ENCODE measurements at places on chromosomes 12 and 14.

DNA sequence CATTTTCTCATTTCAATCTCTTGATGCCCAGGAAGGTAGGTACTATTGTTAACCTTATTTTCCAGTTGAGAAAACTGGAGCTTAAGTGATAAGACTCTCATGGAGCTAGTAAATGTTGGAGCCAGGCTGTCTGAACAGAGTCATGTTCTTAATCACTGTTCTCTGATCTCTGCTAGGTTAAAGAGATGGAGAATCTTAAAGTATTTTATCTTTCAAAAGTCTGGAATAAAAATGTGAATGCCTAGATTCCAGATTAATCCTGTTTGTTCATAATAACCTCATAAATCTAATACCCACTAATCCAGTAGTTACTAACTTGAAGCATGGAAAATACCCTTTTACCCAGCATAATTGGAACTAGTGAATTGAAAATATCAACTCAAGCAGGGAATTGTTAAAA lies 341.0 kb upstream of the RGS6 start:
- no peak for DNase-seq

- DNase-seq: no peak
Observed at GRCh38 chr14:94805680-94806288, 35.9 kb upstream of the GSC start.

DNA sequence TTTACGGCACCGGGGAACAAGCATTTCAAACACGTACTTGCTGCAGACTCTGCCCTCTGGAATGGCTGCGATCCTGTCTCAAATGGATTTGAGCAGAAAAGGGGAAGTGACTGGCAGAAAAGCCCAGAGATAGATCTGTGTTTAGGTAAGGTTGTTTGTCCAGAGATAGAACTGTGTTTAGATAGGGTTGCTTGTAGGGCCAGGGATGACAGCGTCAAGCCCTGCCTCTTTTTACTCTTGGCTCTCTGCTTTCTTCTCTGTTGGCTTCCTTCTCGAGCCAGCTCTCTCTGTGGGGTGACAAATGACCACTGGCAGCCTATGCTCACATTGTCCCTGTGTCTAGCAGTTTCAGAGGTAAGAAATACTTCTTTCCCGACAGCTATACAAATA lies 11.4 kb downstream of the DGLUCY start:
- DNase-seq: no peak

DNA sequence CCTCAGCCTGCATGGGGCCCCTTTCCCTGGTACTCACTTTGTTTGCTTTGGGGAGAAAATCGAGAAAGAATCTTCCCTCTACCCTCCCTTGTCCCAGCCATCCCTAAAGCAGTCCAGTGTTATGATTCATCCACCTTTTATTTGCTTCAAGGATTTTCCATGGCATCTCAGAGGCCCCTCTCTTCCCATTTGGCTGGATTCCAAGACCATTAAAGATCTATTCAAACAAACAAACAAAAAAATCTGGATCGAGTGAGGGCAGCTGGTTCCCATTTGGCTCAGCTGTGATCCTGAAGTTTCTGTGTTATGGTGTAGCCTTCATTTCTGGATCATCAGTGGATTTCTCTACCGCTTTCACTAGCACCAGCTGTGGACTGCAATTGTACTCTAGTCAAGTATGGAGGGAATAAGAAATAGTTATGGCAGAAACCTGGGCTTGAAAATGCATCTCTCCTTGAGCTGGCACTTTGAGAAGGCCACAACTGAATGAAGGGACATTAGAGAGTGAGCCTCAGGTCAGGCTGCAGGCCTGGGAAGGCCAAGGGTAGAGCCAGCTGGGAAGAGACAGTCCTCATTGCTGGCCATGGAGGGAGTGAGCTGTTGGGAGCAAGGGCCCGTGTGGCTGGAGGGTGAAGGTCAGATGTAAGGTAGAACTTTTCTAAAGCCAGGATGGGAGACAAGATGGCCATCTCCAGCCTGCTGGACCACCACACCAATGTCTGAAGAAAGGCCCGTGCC lies 13.7 kb downstream of the KRT71 start:
- DNase-seq: no peak

DNA sequence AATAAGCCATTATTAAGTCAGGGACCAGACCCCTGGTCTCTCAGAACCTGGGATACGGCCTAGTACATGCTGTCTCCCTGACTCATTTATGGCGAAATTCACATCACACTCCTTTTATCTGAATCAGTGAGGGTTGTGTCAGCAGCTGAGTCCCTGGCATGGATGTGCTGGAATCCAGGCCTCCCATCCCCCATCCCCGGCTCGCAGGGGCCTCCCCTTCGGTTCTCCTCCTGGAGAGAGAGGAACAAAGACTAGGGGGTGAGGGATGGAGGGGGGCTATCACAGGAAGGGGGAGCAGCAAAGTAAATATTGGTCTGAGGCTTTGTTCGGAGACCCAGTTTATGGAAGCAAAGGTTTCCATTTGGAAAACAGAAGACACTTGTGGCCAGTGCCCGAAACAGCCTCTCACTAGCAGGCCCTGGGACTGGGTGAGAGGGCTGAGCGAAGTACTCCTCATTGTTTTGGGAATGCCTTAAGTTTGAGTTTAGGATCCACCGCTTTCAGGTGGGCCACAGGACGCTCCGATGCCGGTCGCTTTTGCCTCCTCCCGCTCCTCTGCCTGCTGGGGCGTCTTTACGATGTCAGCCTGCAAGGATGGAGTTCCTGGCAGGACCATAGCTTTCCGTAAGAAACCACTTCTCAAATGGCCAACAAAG lies 145.0 kb downstream of the PRKCH start:
- no peak for DNase-seq

DNA sequence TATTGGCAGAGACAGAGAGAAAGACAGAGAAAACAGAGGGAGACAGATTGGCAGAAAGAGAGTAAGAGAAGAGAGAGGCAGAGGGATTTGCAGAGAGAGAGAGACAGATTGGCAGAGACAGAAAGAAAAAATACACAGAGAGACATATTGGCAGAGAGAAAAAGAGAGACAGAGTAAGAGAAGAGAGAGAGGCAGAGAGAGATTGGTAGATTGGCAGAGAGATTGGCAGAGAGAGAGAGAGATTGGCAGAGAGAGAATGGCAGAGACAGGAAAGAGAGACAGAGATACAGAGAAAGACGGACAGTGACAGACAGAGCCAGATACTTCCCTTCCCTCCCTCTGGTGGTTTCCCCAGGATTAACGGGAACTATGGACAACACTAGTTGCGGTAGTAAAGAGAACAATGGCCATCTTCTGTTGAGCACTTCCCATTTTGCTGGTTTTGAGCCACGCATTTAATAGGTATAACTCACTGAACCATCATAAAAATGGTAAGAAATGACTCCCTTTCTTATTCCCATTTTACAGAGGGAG lies 2.6 kb upstream of the NOS1 start:
- DNase-seq: no peak

GRCh38 chr14:104882991-104883660 lies 18.1 kb downstream of the CEP170B start:
- DNase-seq: no peak

DNA sequence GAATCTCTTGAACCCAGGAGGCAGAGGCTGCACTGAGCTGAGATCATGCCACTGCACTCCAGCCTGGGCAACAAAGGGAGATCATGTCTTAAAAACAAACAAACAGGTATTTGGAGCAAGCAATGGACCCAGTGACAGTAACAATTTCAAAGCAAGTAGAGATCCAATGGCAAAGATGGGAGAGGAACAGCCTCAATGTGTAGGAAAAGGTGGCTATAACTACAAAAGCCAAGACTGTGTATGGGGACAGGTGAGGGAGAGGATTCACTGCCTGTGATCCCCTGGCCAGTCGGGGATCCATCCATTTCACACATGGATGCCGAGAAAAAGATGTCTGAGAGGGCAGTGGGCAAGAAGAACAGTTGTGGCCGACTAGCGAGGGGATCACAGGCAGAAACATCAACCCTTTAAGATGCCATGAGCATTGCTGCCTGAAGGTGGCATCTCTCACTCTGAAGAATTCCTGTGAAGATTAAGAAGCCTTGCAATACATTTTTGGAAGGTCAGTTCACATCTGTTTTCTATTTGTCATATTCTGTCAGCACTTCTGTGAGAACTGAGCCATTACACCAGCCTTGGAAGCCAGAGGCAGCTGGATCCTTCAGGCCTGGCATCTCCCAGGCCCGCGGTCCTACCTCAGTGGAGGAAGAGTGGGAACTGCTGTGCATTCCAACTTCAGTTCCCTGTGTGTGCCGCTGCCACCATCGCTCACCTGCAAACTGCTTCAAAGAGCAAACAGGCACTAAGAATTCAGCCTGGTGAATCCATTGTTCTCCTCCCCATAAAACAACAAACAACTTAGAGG lies 54.5 kb upstream of the FRS2 start:
- DNase-seq: peak; percentile 5

DNA sequence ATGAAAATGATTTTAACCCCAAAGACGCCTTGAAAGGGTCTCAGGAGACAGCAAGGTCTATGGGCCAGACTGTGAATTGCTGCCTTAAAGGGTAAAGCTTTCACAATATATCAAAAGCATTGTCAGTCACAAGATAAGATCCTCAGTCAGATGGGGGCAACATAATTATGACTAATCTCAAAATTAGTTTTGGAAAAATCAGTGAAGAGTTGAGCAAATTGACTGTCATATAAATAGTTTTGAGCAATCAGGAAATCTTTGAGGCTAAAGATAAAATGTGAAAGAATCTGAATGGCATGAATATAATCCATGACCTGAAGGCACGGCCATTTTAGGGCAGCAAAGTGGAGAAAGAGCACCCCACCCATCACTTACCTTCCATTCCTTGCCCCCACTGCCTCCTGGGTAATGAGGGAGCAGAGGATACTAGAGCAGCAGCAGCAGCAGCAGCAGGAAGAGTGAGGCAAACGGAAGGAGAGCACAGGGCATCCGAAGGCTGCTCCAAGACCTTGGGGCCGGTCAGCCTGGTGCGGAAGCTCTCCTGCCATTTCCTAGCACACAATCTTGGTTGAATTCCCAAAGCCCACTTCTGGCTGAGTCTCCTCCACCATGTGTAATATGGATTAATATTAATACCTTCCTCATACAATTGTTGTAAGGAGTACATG lies 7.0 kb downstream of the STON2 start:
- DNase-seq: no peak

GRCh38 chr12:53765891-53766290 lies 14.1 kb upstream of the CISTR start:
- DNase-seq: no peak

- DNase-seq: peak; percentile 43
Observed at GRCh38 chr12:103799857-103800771, 40.9 kb downstream of the NT5DC3 start.

DNA sequence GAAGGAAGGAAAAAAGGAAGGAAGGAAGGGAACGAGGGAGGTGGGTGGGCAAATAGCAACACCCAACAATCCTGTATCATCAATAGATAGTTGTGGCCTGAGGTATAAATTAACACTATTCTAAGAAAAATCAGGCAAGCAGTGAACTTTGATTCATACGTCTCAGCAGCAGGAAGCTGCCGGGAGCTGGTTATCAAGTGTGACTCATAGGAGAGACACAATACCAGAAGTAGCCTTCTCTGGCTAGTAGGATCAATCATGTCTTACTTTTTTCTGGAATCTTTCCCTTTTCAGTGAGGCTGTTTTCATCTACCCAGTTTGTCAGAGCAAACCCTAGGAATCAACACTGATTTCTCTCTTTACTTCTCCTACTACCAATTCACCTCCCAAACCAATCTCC lies 780.5 kb downstream of the NRXN3 start:
- DNase-seq: no peak
